Activated CD8-positive, alpha-beta T cell treated with anti-CD3 and anti-CD28 coated beads for 36 hours (primary cell): ENCODE measurements at places on chromosomes 7 and 10. TPM values are rescaled to one million over a fixed set of nuclear protein-coding genes. Genes with fewer than 3 reads are reported as not detected.
A peak's percentile ranks its signal among the peaks of the same experiment; 100 is the strongest.

HPSE2 gene
- total RNA-seq, result not detected

NUPR2 gene
- total RNA-seq, result not detected

ZNF800 gene
- 31.1 TPM for total RNA-seq

- peak overlapping the region; percentile 81 for H3K27ac ChIP-seq
- no peaks in the 10 kb centered on the region for H3K27me3 ChIP-seq
- no peak overlapping the region for H3K4me3 ChIP-seq
- peaks cover 21% of the 10 kb centered on the region for H3K36me3 ChIP-seq
- DNase-seq, result peak; percentile 42
These were observed 96.5 kb downstream of the PFKFB3 start for GRCh38 chr10:6299234-6299633.

GRCh38 chr10:71694567-71694968, 25.0 kb downstream of the C10orf105 start:
- no peaks in the 10 kb centered on the region for H3K36me3 ChIP-seq
- H3K4me3 ChIP-seq, result peak overlapping the region; percentile 33
- no peak overlapping the region for H3K27ac ChIP-seq

GRCh38 chr7:27215356-27215755, 15.5 kb upstream of the HOXA13 start:
- peaks cover 71% of the 10 kb centered on the region for H3K27me3 ChIP-seq
- no peaks in the 10 kb centered on the region for H3K36me3 ChIP-seq
- peaks cover 6% of the 10 kb centered on the region for H3K4me1 ChIP-seq
- no peak for DNase-seq
- H3K27ac ChIP-seq, result no peak overlapping the region
- H3K4me3 ChIP-seq, result no peak overlapping the region

DNA sequence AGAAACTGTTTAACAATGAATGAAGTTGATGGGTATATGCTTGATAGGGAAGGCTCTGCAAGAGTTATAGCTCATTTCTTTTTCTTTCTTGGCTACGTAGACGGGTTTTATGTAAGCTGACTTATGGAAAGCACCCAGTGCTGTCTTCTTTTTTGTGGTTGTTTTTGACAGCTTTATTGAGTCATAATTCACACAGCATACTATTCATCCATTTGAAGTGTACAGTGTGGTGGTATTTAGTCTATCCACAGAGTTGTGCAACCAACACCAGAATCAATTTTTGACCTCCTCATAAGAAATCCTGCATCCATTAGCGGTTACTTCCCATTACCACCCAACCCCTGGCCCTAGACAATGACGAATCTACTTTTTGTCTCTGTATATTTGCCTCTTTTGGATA, 240.6 kb upstream of the KIAA1217 start:
- no peaks in the 10 kb centered on the region for H3K27me3 ChIP-seq
- H3K27ac ChIP-seq, result no peak overlapping the region
- no peak overlapping the region for H3K4me3 ChIP-seq
- H3K4me1 ChIP-seq, result no peaks in the 10 kb centered on the region
- no peaks in the 10 kb centered on the region for H3K36me3 ChIP-seq
